ENCODE measurements at places on chromosomes 4 and X. TPM values are rescaled to one million over a fixed set of nuclear protein-coding genes. Genes with fewer than 3 reads are reported as not detected.

Gene GLA
- total RNA-seq: 46.3 TPM

- H3K27ac ChIP-seq: no peak overlapping the region
- no peak overlapping the region for H3K4me3 ChIP-seq
- H3K27me3 ChIP-seq: no peaks in the 10 kb centered on the region
Observed at GRCh38 chr4:182245541-182246215, 2.5 kb downstream of the TENM3 start.

Gene WNK3
- total RNA-seq: 1.8 TPM

Gene GYG2
- 1.4 TPM for total RNA-seq

GRCh38 chr4:147006229-147006628 lies 60.6 kb upstream of the TTC29 start:
- H3K36me3 ChIP-seq: no peaks in the 10 kb centered on the region
- H3K4me3 ChIP-seq: no peak overlapping the region
- H3K27me3 ChIP-seq: no peaks in the 10 kb centered on the region
- DNase-seq: no peak

Gene CRLF2
- 1.2 TPM for total RNA-seq

DNA sequence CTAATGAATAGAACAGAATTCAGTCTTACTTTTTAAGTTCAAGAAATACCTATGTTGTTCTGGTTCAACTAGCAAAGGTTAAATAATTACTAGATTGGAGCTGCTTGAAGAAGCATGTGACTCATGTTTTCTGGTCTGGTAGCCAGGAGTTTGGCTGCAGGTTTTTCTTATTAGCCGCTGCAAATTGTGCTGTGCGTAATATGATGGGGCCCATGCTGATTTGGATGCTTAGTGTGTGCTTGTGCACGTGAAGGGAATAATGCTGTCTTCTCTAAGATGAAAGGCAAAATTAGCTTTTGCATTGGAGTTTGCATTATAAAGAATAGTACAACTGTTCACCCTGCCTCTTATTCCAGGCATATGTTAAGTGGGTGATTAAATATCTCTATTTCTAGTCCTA lies 219.6 kb downstream of the SNCA start:
- H3K27ac ChIP-seq: no peak overlapping the region
- no peaks in the 10 kb centered on the region for H3K36me3 ChIP-seq
- no peaks in the 10 kb centered on the region for H3K4me1 ChIP-seq
- H3K27me3 ChIP-seq: no peaks in the 10 kb centered on the region
- H3K4me3 ChIP-seq: no peak overlapping the region

DNA sequence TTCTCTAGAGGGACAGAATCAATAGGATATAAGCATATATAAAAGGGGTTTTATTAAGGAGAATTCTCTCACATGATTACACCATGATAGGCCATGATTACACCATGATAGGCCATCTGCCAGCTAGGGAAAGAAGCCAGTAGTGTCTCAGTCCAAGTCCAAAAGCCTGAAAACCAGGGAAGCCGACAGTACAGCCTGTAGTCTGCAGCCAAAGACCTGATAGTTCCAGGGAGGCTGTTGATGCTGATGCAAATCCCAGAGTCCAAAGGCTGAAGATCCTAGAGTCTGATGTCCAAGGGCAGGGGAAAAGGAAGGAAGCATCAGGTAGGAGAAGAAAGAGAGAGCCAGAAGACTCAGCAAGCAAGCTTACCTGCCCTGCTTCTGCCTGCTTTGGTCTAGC lies 411.3 kb upstream of the EMCN start:
- no peaks in the 10 kb centered on the region for H3K27me3 ChIP-seq
- H3K27ac ChIP-seq: no peak overlapping the region
- no peak for DNase-seq
- H3K36me3 ChIP-seq: no peaks in the 10 kb centered on the region
- H3K4me3 ChIP-seq: no peak overlapping the region
- no peaks in the 10 kb centered on the region for H3K4me1 ChIP-seq

Gene SRPX
- total RNA-seq: 56.7 TPM

GRCh38 chrX:45619290-45619689 lies 418.6 kb upstream of the DIPK2B start:
- H3K4me1 ChIP-seq: no peaks in the 10 kb centered on the region
- H3K27me3 ChIP-seq: no peaks in the 10 kb centered on the region
- DNase-seq: no peak
- no peaks in the 10 kb centered on the region for H3K36me3 ChIP-seq

DNA sequence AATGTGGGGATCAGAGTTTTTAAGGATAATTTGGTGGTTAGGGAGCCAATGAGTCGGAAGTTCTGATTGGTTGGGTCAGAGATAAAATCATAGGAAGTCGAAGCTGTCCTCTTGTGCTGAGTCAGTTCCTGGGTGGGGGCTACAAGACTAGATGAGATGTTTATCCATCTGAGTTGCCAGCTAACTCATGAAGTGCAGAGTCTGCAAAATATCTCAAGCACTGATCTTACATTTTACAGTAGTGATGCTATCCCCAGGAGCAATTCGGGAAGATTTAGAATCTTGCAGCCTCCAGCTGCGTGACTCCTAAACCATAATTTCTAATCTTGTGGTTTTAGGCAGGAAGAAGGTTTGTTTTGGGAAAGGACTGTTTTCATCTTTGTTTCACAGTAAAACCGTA lies 565.8 kb upstream of the SPANXN1 start:
- no peaks in the 10 kb centered on the region for H3K36me3 ChIP-seq
- no peak for DNase-seq
- no peak overlapping the region for H3K27ac ChIP-seq
- no peaks in the 10 kb centered on the region for H3K27me3 ChIP-seq
- no peaks in the 10 kb centered on the region for H3K4me1 ChIP-seq

DNA sequence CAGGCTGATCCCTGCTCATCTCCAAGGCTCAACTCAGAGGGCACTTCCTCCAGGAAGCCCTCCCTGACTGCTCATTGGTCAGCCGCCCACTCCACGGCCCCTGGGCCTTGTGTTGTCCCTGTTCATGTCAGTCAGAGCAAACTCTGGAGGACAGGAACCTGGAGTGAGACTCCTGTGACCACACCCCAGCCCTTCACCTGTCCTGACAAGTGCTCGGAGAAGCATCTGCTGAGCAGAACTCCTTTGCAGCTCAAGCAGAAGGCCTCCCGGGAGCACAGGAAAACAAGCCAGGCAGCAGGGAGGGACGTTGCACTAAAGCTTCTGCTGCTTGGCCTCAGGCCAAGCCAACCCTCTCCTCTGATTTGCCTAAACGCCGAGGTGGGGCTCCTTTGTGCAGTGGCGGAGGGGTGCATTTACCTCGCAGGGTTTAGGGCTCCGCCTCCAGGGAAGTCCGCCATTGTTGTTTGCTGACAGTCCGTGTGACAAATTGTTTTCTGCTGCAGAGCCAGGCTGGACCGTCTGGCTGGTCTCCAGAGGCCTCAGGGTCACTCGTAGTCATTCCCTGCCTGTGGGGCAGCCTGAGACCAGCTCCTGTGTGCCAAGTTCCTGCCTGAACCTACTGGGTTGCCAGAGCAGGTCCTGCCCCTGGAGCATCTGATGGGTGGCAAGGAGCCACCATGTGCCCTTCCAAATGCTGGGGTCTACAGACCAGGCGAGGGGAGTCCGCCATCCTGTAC lies 61.8 kb downstream of the C4orf50 start:
- peak; percentile 66 for DNase-seq
- H3K4me3 ChIP-seq: no peak overlapping the region
- no peaks in the 10 kb centered on the region for H3K36me3 ChIP-seq
- no peak overlapping the region for H3K27ac ChIP-seq
- no peaks in the 10 kb centered on the region for H3K27me3 ChIP-seq
- peaks cover 8% of the 10 kb centered on the region for H3K4me1 ChIP-seq

- H3K27ac ChIP-seq: no peak overlapping the region
- no peaks in the 10 kb centered on the region for H3K36me3 ChIP-seq
- peaks cover 35% of the 10 kb centered on the region for H3K27me3 ChIP-seq
- no peak overlapping the region for H3K4me3 ChIP-seq
Observed at GRCh38 chr4:8700531-8700930, 108.0 kb downstream of the CPZ start.

DNA sequence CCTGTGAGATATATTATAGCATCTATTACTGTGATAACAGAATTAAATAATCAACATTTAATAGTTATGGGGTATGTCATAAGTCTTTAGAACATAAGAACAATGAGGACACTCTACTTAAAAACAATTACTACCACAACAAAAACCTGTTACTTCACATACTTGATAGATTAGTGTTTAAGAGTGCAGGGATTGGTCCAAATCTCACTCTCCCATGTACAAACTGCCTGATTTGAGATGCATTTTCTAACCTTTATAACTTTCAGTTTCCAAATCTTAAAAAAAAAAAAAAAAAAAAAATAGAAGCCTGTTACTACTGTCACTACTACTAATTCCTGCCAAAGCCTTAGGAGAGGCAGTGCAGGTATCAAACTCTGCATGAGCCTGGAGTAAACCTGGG lies 5.6 kb downstream of the PCDH18 start:
- H3K36me3 ChIP-seq: no peaks in the 10 kb centered on the region
- H3K27me3 ChIP-seq: no peaks in the 10 kb centered on the region
- H3K4me1 ChIP-seq: no peaks in the 10 kb centered on the region
- H3K27ac ChIP-seq: no peak overlapping the region
- H3K4me3 ChIP-seq: peak overlapping the region; percentile 11

GRCh38 chr4:38387348-38387747 lies 276.7 kb upstream of the KLF3 start:
- H3K27me3 ChIP-seq: no peaks in the 10 kb centered on the region
- H3K36me3 ChIP-seq: no peaks in the 10 kb centered on the region
- no peak overlapping the region for H3K4me3 ChIP-seq
- H3K27ac ChIP-seq: no peak overlapping the region
- H3K4me1 ChIP-seq: peaks cover 23% of the 10 kb centered on the region
- DNase-seq: peak; percentile 74

Gene AIMP1
- 42.9 TPM for total RNA-seq

DNA sequence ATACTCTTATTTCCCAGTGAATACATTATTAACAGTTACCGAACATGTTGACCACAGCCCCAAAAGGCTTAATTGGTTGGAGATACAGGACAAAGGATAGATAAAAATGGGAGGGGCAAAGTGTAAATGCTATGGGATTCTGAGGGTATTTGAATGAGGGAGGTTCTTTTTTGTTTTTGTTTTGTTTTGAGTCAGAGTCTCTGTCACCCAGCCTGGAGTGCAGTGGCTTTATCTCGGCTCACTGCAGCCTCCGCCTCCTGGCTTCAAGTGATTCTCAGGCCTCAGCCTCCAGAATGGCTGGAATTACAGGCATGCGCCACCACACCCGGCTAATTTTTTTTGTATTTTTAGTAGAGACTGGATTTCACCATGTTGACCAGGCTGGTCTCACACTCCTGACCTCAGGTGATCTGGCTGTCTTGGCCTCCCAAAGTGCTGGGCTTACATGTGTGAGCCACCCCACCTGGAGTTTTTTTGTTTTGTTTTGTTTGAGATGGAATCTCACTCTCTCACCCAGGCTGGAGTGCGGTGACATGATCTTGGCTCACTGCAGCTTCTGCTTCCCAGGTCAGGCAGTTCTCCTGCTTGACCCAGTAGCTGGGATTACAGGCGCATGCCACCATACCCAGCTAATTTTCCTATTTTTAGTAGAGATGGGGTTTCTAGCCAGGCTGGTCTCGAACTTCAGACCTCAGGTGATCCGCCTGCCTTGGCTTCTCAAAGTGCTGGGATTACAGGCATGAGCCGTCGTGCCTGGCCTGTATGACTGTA lies 9.0 kb downstream of the UBE2K start:
- H3K27ac ChIP-seq: no peak overlapping the region
- H3K27me3 ChIP-seq: no peaks in the 10 kb centered on the region
- no peak for DNase-seq

Gene GSX2
- total RNA-seq: not detected

GRCh38 chr4:17618926-17619325 lies 4.5 kb downstream of the MED28 start:
- no peak overlapping the region for H3K4me3 ChIP-seq
- peaks cover 63% of the 10 kb centered on the region for H3K36me3 ChIP-seq
- H3K27me3 ChIP-seq: no peaks in the 10 kb centered on the region
- DNase-seq: no peak

GRCh38 chr4:11735651-11736050 lies 307.0 kb upstream of the HS3ST1 start:
- no peak for DNase-seq
- no peaks in the 10 kb centered on the region for H3K27me3 ChIP-seq
- H3K27ac ChIP-seq: no peak overlapping the region
- no peaks in the 10 kb centered on the region for H3K4me1 ChIP-seq
- no peak overlapping the region for H3K4me3 ChIP-seq

GRCh38 chr4:136495076-136495475 lies 1037.2 kb downstream of the PCDH18 start:
- no peaks in the 10 kb centered on the region for H3K36me3 ChIP-seq
- no peak for DNase-seq
- H3K27me3 ChIP-seq: no peaks in the 10 kb centered on the region

DNA sequence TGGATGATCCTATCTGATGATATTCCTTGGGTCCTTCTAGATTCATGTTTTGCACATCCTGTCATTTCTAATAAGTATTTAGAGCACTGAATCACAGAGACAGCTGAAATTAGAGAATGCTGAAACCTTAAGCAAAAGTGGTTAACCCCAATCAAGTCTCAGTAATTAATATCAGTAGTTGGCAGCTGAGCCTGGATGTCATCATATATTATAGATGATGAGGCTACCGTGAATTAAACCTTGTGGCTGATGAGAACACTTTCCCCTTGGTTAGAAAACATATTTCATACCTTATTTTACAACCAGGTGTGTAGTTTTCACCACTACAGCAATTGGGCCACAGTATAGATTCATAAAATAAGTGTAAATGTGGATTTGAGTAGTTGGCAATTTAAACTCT lies 499.0 kb downstream of the PDGFC start:
- H3K27me3 ChIP-seq: no peaks in the 10 kb centered on the region
- DNase-seq: no peak
- no peaks in the 10 kb centered on the region for H3K36me3 ChIP-seq
- no peak overlapping the region for H3K4me3 ChIP-seq
- H3K4me1 ChIP-seq: no peaks in the 10 kb centered on the region
- no peak overlapping the region for H3K27ac ChIP-seq

- no peaks in the 10 kb centered on the region for H3K4me1 ChIP-seq
- no peak overlapping the region for H3K27ac ChIP-seq
- H3K27me3 ChIP-seq: no peaks in the 10 kb centered on the region
- H3K36me3 ChIP-seq: no peaks in the 10 kb centered on the region
- no peak overlapping the region for H3K4me3 ChIP-seq
- no peak for DNase-seq
Observed at GRCh38 chr4:96099031-96099430, 259.1 kb downstream of the PDHA2 start.

- H3K27me3 ChIP-seq: no peaks in the 10 kb centered on the region
- peak overlapping the region; percentile 60 for H3K4me3 ChIP-seq
- DNase-seq: peak; percentile 71
- H3K36me3 ChIP-seq: no peaks in the 10 kb centered on the region
Observed at GRCh38 chrX:45851434-45851991, 650.8 kb upstream of the DIPK2B start.
